ENCODE measurements at places on chromosomes 7 and 10.

DNA sequence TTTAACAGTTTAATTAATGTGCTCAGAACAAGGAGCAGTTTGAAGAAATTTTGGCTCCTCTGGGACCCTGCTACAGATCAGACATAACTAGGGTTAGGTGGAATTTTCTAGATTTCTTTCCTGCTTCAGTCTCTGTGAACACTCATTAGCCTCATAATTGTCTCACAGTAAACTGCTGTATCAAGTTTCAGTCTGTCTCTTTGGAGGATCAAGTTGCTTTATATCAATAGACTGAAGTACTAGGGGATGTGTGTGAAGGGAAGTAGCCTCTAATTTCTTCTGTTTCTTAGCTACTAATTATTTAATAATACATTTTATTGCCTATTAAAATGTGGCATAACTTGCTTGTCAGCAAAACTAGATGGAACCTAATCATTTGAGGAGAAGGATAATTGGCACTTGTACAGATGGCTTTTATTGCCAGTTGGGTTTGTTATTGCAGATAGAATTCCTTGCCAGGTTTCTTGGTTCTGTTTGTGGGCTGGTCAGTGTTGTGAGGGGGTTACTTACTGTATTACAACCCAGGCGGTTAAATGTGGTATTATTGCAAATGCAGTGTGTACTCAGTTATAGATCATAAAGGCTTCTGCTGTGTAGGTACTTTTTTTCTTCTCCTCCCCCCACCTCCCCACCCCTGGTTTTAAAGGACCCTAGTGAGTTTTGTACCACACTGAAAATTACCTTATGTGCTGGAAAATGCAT lies 758.0 kb downstream of the AUTS2 start:
- peak; percentile 77 for DNase-seq

DNA sequence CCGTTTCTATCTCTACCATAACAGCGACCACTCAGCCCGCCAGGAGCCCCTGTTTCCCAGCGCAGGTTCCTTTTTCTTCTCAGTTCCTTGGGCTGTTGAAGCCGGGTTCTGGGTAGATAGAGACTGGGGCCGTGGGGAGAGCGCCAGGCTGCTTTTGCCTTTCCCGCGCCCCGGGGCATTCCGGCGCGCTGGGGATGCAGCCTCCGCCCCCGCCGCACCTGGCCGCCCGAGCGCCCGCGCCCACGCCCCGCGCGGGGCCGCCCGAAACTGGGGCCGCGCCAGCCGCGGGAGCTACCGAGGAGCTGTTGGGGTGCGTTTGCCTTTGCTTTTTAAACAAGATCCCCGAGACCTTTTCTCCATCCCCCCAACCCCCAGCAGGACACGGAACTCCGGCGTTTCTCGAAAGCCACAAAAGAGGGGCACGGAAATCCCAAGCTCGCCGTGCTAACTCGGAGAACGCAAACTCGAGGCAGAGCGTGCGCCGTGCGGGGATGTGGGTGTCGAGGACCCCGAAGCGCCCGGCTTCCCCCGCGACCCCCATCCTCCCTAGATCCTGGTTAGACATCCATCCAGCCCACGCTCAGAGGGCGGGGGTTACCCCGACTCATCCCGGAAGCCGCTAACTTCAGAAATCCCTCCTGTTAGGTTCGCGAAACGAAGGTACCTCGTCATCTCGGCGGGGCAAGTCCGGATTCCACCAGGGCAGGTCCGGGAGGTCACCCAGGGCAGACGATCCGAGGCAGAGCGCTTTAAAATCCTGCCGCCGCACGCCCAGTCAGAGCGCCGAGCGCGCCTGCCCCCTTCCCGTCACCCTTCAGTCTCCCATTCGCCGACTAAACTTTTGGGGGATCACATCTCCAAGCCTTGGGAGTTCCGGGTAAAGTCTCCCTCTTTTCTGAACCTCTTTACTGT lies 1.0 kb downstream of the GRM8 start:
- no peak for DNase-seq

DNA sequence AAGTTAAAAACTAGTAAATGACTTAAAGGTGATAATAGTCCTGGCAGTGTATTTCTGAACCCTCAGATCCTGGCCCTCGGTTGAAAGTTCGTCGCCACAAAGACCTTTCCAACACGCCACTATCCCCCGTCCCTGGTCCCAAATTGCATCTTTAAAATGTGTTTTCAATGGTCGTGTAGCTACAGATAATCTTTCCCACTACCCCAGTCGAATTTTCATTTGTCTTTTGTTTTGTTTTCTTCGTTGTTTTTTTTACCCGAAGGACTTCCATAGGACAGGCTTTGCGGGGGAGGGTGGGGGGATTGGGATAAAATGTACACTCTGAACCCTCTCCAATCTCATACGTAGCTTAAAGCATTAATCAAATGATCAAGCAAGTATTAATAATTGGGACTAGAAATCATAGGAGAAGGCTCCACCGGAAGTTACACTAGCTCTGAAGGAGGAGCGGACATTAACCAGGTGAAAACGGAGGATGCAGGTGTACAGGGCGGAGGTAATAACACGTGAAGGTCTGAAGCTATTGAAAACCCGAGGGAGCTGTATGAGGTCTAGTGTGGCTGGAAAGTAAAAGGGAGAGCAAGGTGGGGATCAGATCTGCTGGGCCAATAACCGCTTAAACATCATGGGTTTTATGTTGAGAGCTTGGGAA lies 32.8 kb upstream of the PHF14 start:
- DNase-seq: peak; percentile 7

DNA sequence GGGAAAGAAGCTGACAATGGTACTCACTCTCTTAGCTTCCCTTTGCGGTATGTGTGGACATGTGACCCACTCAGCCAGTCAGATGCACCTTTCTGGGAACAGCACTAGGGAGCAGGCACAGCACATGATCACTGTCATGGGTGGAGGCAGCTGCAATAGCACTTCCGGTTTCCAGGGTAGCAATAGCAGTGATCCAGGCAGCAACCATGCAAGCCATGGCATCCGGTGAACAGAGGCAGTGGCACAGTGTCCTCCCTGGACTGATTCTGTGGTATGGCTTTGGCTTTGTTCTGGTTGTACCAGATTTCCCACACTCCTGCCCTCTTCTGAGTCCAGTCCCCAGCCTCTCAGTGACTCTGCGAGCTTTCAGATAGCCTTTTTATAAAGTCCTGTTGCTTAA lies 86.8 kb upstream of the NAMPT start:
- no peak for DNase-seq

DNA sequence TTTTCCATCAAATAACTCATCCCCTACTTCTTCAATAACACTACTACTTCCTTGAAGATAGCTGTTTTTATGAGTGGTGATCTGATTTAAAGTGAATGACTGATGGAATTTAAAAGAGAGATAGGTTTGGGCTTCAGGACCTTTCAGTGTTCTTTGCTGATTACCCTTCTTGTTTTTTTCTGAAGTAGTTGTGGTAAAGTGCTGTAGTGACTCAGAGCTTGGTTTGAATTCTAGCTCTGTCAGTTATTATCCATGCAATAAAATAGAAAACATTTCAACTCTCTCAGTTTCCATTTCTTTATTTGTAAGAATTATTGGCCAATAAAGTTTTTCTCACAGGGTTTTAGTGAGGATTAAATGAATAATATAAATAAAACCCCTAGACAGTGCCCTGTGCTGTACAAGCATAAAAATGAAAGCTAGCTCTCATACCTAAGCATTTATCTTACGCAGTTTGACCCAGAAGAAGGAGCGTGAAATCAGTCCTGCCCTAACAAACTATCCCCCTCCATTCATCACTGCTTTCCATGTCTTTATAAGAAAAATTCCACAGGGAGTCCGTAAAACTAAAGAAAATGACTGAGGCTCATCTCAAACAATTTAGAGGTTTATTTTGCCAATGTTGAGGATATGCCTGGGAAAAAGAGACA lies 25.1 kb upstream of the AKAP9 start:
- DNase-seq: no peak

- DNase-seq: no peak
Measured at GRCh38 chr10:22518167-22518724, 172.9 kb downstream of the SPAG6 start.

GRCh38 chr10:74826142-74827044 lies at the start of gene KAT6B:
Gene KAT6B, plus strand, starts transcription at chr10:74826600. Its CDS starts 16,258 bp downstream, at chr10:74842858.
- DNase-seq: peak; percentile 99

DNA sequence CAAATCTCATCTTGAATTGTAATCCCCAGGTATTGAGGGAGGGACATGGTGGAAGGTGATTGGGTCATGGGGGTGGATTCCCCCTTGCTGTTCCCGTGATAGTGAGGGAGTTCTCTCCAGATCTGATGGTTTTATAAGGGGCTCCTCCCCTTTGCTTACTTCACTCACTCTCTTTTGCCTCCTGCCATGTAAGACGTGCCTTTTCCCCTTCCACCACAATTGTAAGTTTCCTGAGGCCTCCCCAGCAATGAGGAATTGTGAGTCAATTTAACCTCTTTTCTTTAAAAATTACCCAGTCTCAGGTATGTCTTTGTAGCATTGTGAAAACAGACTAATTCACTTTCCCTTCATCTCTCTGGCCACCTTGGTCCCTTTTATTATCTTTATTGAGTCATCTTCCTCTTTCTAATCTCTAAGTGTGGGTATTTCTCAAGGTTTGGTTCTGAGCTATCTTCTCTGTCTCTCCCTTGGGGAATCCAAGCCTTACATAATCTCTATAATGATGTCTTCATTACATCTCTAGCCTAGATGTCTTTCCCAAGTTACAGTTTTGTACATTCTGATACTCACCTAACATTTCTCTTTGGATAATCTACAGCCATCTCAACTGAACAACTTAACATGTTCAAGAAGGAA lies 99.1 kb upstream of the JCAD start:
- DNase-seq: no peak

- DNase-seq: no peak
Measured at GRCh38 chr10:91924212-91925021, 847 bp downstream of the BTAF1 start.

GRCh38 chr7:113279256-113279655 lies 160.9 kb upstream of the SMIM30 start:
- no peak for DNase-seq

- no peak for DNase-seq
Measured at GRCh38 chr7:39979406-39980073, 29.5 kb downstream of the CDK13 start.

- DNase-seq: no peak
Measured at GRCh38 chr7:118590107-118590506, 365.6 kb downstream of the ANKRD7 start.

DNA sequence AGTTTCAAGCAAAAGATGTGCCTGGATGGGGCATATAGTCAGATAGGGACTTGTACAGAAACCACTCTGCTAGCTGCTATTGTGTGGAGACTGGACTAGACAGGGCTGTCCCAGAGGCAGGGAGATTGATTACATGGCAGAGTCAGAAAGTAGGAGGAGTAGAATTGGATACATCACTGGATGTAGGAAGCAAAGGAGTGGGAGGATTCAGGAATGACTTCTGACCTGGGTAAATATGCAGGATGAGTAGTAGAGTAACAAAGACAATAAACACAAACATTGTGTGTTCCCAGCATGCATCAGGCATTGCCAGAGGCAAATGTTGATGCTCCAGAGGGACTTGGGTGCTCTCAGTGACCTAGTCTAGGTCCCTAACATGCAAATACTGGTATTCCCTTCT lies 30.9 kb upstream of the MAT1A start:
- DNase-seq: no peak

DNA sequence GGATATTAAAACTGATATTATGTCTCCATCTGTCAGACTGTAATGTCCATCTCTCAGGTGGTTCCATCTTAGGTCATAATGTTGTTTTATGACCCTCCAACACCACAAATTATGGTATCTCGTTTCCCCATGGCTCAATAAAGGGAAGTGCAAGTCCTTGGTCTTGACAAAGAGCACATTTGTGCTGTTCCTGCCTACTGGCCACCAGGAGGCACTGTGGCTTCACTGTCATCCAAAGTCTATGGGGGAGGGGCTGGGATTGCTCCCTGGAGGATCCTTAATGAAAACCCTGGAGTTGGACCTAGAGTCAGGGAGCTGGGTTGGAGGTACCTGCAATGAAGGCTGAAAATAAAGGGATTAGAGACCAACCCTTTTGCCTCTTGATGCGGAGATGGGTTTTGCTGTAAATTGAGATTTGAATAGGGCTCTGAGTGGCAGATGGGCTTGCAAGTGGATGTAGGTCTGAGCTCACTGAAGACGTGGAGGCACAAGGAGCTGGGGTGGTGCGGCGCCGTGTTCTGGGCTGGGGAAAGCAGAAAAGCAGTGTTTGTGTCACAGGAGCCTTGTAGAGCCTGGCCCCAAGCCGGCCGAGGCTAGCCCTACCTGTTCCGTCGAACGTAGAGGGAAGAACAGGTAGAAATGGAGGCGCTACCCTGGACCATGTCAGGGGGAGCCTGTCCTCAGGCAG lies 180.5 kb upstream of the PRSS58 start:
- DNase-seq: no peak

GRCh38 chr7:101736084-101736483 lies 81.3 kb upstream of the CUX1 start:
- DNase-seq: no peak

GRCh38 chr7:79778786-79779770 lies 325.6 kb upstream of the MAGI2 start:
- no peak for DNase-seq

- DNase-seq: no peak
Measured at GRCh38 chr10:52453501-52453900, 139.4 kb downstream of the DKK1 start.

- DNase-seq: no peak
Measured at GRCh38 chr7:158816995-158817394, 12.3 kb downstream of the ESYT2 start.

DNA sequence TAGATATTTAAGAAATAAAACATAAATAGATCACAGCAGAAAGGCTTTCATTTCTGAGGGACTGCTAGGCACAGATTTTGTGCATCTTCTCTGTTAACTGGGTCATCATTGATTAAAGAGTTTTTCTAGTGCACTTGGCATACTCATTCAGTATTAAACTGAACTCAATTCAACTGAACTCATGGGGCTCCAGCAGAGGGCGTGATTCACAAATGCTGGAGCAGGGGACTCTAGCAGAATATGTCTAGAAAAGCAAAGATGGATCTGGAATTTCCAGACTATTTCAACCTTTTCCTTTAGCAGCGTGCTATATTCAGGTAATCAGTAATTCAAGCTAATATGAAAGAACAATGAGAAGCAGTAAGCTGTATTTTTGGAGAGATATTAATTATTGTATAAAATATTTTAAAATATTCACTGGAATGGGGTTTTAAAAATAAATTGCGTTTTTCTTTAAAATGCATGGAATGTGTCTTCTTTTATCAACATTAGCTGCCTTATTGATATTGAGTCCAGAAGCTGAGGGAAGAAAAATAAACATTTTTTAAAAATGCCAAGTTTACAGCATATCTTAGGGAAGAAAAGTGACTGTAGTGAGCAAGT lies 296.8 kb upstream of the CACNA2D1 start:
- DNase-seq: peak; percentile 40

- DNase-seq: no peak
Measured at GRCh38 chr7:132402751-132403245, 173.5 kb downstream of the PLXNA4 start.

DNA sequence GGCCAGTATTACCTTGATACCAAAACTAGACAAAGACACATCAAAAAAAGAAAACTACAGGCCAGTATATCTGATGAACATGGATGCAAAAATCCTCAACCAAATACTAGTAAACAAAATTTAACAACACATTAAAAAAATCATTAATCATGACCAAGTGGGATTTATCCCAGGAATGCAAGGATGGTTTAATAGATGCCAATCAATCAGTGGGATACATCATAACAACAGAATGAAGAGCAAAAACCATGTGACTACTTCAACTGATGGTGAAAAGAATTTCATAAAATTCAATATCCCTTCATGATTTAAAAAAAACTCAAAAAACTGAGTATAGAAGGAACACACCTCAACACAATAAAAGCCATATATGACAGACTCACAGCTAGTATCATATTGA lies 25.2 kb upstream of the UBN2 start:
- no peak for DNase-seq

- DNase-seq: no peak
Measured at GRCh38 chr10:59387951-59388670, 25.8 kb upstream of the FAM13C start.

- no peak for DNase-seq
Measured at GRCh38 chr7:105773030-105773460, 103.4 kb downstream of the ATXN7L1 start.
